ENCODE measurements at places on chromosomes 11 and 22.

DNA sequence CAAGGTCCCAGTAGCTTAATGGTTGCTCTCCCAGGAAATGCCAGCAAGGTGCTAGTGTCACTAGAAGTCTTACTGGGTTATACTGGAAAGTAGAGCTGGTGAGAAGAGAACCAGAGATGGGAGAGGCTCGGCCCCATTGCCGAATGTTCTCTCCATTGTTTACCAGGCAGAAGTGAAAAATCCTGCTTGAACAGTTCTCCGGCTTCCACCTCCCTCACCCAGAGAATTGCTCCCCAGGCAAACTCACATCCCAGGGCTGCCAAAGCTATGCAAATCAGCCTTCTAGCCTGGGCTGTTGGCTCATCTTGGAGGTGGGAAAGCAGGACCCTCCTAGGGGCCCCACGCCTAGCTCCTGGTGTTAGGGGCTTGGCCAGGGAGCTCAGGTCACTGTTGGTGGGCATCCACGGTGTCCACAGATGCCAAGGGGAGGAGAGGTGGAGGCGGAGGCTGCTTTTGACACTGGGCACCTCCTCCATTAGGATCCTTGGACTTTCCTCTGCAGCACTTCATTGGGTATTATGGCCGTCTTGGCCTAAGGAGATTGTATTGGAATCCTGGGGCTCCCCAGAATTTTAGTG is 20.1 kb downstream of the POU2F3 start:
- no peak for DNase-seq

DNA sequence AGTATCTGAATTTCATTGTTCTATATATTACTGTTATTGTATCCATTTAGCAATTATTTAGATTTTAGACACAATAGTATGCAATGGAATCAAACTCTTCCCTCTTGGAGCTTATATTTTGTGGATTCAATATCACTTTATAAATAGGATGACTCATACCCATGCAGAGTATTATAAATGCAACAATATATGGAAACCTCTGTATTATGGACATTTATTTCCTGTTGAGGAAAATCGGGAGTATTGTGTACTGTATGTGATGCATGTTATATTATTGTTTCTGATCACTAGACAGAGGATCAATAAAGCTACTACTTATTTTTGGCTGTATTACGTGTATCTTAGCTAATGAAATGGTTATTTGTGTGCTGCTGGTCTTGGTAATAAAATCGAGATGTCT is 770 bp downstream of the METTL15 start:
- DNase-seq, result no peak

GRCh38 chr11:125082611-125083311 is 19.7 kb downstream of the SLC37A2 start:
- peak; percentile 72 for DNase-seq

- no peak for DNase-seq
These were observed 66.0 kb upstream of the TIMP3 start for GRCh38 chr22:32735526-32735925.

DNA sequence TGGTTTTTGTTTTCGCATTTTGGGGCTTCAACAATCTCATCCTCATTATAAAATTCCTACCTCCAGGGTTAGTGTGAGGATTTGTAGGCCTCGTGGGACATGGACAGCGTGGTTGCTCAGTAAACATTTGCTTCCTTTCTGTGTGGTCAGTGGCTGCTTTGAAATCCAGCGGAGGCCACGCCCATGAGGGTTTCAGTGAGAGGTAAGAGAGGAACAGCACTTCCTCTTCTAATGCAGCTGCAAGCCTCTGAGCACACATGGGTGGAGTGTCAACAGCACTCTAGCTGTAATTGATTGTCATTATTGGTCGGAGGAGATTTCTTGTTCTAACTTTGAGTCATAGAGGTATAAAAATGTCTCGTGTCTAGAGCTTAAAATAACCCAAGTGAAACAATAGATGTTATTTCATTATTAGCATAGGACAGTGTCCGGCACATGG is 6.0 kb upstream of the ARHGAP42 start:
- peak; percentile 77 for DNase-seq

DNA sequence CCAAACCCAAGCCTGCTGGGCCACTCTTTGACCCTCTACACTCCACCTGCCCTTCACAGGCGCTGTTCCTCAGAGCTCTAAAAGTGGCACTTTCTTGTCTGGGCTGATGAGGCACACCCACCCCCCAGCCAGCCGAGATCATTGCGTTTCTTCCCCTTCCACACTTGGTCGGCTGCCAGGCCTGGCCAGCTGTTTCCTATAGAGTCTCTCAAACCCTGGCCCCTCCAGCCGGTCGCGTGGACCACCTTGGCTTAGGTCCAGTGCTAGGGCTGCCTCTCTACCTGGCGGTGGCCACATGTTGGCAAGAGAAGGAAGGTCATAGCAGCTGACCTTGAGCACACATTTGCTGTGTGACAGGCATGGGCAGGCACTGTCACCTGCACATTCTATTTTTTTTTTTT is 60.6 kb downstream of the PPP6R2 start:
- peak; percentile 35 for DNase-seq

GRCh38 chr22:29431986-29432385 is 6.4 kb upstream of the RFPL1 start:
- DNase-seq, result peak; percentile 51

- no peak for DNase-seq
These were observed 33.0 kb downstream of the DDX6 start for GRCh38 chr11:118757876-118758399.

DNA sequence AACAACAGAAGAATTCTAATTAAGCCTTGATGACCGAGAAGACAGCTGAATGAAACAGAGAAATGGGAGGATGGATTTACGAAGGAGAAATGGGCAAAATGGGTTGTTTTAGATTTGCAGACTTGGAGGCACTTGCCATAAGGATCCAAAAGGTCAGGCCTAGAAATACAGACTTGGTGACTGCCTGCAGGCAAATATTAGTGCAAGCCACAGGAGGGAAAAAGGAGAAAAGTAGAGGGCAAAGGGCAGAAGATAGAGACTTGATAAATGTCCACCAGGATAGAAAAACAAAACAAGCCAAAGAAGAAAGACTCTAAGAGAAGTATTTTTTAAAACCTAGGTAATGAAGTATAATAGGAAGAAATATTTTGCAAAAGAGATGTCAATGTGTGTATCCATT is 13.1 kb downstream of the CCDC34 start:
- no peak for DNase-seq

DNA sequence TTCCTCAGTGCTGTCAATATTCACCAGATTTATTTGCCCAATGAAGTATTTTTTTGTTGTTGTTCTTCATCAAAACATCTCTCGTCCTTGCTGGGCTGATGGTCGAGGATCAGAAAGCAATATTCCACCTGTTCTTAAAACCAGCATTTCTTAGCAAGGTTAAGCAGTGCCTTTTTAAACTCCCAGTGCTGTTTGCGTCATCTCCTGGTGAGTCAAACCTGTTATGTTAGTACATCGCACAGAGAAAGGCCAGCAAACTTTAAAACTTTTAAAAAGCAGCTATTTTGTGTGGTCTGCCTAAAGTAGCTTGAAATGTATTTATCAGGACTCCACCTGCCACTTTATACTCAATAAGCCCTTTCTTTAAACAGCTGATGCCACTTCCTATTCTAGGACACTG is 802.0 kb downstream of the KCNA4 start:
- no peak for DNase-seq

GRCh38 chr22:19825904-19826618 is 28.6 kb downstream of the GNB1L start:
- DNase-seq, result peak; percentile 3

- DNase-seq, result no peak
These were observed 1052.9 kb downstream of the NTM start for GRCh38 chr11:132423266-132423665.

- DNase-seq, result no peak
These were observed 6.6 kb upstream of the NLRP10 start for GRCh38 chr11:7971846-7972245.

- DNase-seq, result no peak
These were observed 61.5 kb downstream of the NUP98 start for GRCh38 chr11:3735827-3736226.
